ENCODE measurements at places on chromosomes 16 and 17.

DNA sequence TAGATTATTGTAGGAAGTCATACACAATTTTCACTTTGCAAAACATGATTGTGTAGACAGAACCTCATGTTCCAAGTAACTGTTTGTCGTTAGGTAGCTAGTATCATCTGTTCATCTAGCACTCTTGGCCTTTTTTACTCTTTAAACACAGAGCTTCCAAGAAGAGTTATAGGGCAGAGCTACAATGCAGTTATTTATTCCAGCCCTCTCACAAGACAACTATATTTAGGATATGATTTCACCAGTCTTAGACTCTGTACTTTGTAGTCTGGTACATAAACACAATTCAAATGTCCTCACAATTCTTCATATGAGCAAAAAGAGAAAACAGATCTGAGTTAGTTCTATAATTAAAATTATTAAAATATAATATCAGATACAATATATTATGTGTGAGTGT, 37.9 kb downstream of the KCNJ2 start:
- no peak for DNase-seq
- H3K27me3 ChIP-seq, result no peaks in the 10 kb centered on the region
- no peak overlapping the region for H3K27ac ChIP-seq
- H3K4me1 ChIP-seq, result no peaks in the 10 kb centered on the region
- no peak overlapping the region for H3K4me3 ChIP-seq

DNA sequence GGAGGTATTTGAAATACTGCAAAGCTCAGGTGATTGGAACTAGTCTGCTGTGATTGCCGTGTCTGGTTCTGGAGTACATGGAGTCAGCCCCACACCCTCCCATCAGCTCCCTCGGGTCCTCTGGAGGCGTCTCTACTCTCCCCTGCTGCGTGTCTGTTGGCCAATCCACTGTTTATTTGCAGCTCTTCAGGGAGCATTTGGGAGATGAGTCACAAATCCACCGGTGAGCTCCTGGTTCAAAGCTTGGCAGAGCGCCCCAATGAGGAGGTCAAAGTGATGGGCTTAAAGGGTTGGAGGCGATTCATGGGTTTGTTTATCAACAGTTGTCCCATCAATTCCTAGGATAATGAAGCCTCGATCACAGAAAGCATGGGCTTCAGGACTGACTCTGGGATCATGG, 14.6 kb downstream of the CALB2 start:
- DNase-seq, result no peak
- no peaks in the 10 kb centered on the region for H3K27me3 ChIP-seq
- H3K4me1 ChIP-seq, result no peaks in the 10 kb centered on the region

- no peak overlapping the region for H3K4me3 ChIP-seq
- no peaks in the 10 kb centered on the region for H3K27me3 ChIP-seq
- no peak for DNase-seq
- H3K27ac ChIP-seq, result no peak overlapping the region
- H3K4me1 ChIP-seq, result peaks cover 28% of the 10 kb centered on the region
These were observed 64.2 kb upstream of the ZNF469 start for GRCh38 chr16:88318521-88318920.

GRCh38 chr17:964876-965275, 14.7 kb downstream of the NXN start:
- no peak overlapping the region for H3K4me3 ChIP-seq
- peak overlapping the region; percentile 47 for H3K27ac ChIP-seq
- peaks cover 3% of the 10 kb centered on the region for H3K36me3 ChIP-seq
- no peak for DNase-seq
- peaks cover 17% of the 10 kb centered on the region for H3K4me1 ChIP-seq
- H3K27me3 ChIP-seq, result no peaks in the 10 kb centered on the region

GRCh38 chr16:55454861-55455260, 24.1 kb upstream of the MMP2 start:
- H3K27me3 ChIP-seq, result no peaks in the 10 kb centered on the region
- no peak for DNase-seq
- H3K27ac ChIP-seq, result no peak overlapping the region
- H3K4me1 ChIP-seq, result no peaks in the 10 kb centered on the region
- no peaks in the 10 kb centered on the region for H3K36me3 ChIP-seq

DNA sequence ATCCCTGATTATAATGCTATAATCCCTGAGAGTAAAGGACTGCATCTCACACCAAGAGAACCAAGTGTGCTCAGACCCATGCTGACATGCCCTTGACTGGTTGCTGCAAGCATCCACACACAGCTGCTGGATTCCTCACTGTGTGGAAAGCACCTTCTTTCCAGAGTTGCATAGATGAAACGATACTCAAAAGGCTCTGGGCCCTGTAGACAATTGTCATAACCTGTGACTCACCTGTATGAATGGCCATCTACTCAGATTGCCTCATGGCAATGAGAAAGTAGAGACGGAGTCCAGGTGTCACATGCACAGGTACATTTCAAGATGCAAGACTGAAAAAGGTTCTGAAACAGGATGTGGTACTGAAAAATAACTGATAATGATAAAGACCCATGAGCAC, 58.1 kb downstream of the MPHOSPH6 start:
- no peaks in the 10 kb centered on the region for H3K36me3 ChIP-seq
- no peaks in the 10 kb centered on the region for H3K4me1 ChIP-seq
- no peak overlapping the region for H3K4me3 ChIP-seq
- DNase-seq, result no peak
- no peak overlapping the region for H3K27ac ChIP-seq

DNA sequence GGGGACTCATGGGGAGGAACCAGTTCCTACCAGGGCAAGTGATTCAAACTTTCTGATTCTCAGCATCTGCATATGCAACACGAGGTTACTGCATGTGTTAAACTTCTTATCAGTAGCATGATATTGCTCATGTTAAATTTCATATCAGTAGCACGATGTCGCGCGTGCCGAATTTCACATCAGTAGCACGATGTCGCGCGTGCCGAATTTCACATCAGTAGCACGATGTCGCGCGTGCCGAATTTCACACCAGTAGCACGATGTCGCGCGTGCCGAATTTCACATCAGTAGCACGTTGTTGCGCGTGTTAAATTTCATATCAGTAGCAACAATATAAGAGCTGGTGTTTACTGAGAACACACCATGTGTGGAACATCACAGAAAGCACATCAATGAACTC, 221.6 kb downstream of the GSG1L start:
- no peaks in the 10 kb centered on the region for H3K27me3 ChIP-seq
- no peak overlapping the region for H3K27ac ChIP-seq
- no peak overlapping the region for H3K4me3 ChIP-seq
- H3K4me1 ChIP-seq, result no peaks in the 10 kb centered on the region
- DNase-seq, result no peak
- peaks cover 3% of the 10 kb centered on the region for H3K36me3 ChIP-seq

- H3K4me1 ChIP-seq, result no peaks in the 10 kb centered on the region
- no peak for DNase-seq
- no peak overlapping the region for H3K4me3 ChIP-seq
- H3K27ac ChIP-seq, result no peak overlapping the region
- no peaks in the 10 kb centered on the region for H3K27me3 ChIP-seq
These were observed 738.8 kb downstream of the WWOX start for GRCh38 chr16:78838276-78838675.

DNA sequence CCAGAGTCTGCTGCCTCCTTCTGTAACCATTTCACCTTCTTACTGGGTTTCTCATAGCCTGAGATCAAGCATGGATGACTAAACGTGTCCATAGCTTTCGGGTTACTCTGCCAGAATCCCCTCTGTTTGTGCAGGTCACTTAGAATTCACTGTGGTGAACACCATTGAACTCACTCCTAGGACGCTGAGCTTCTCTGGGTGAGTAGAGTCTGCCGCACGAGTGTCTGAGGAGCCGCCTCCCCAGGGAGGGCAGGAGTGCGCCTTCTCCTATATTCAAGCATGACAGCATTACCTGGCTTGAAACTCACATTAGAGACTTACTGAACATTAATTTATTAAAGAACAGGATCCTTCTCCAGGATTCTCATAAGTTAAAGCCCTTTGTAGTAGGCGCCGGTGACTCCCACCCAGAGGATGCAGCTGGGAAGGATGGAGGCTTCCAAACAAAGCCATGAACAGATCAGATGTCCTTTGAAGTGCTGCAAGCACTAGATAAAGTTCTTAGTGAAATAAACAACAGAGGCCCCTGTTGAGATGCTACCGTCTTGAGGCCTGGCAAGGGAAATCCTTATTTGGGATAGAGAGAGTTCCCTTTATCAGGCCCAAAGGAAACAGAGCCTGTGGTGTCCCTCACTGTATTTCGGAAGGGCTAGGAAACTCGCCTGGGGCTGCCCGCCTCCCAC, 144.6 kb upstream of the PLCG2 start:
- H3K27me3 ChIP-seq, result no peaks in the 10 kb centered on the region
- peaks cover 49% of the 10 kb centered on the region for H3K4me1 ChIP-seq

DNA sequence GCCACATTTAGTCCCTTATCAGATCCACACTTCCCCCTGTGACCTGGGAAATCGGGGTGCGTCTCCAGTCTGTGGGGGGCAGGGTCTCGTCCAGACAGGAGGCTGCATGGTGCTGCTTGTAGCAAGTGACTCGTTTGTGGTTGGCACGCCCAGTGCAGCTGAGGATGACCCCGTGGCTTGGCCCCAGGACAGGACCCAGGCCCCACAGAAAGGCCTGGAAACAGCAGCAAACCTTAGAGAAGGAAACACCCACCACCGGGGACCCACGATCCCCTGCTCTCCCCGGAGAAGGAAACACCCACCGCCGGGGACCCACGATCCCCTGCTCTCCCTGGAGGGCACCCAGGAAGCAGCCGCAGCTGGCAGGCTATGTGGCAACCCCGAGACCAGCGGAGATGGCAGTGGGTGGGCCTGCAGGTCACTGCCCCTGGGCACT, 8.2 kb upstream of the C16orf95 start:
- no peak overlapping the region for H3K27ac ChIP-seq
- no peak overlapping the region for H3K4me3 ChIP-seq
- no peak for DNase-seq
- no peaks in the 10 kb centered on the region for H3K27me3 ChIP-seq
- H3K4me1 ChIP-seq, result peaks cover 20% of the 10 kb centered on the region

- H3K36me3 ChIP-seq, result no peaks in the 10 kb centered on the region
- H3K4me1 ChIP-seq, result peaks cover 39% of the 10 kb centered on the region
- peak; percentile 64 for DNase-seq
- H3K27ac ChIP-seq, result no peak overlapping the region
These were observed 55.1 kb downstream of the SOX9 start for GRCh38 chr17:72175787-72176515.

- peak; percentile 57 for DNase-seq
- H3K4me1 ChIP-seq, result peaks cover 15% of the 10 kb centered on the region
- H3K36me3 ChIP-seq, result no peaks in the 10 kb centered on the region
- peak overlapping the region; percentile 58 for H3K27ac ChIP-seq
- no peak overlapping the region for H3K4me3 ChIP-seq
- H3K27me3 ChIP-seq, result no peaks in the 10 kb centered on the region
These were observed 46.6 kb upstream of the WSB1 start for GRCh38 chr17:27247071-27247957.

DNA sequence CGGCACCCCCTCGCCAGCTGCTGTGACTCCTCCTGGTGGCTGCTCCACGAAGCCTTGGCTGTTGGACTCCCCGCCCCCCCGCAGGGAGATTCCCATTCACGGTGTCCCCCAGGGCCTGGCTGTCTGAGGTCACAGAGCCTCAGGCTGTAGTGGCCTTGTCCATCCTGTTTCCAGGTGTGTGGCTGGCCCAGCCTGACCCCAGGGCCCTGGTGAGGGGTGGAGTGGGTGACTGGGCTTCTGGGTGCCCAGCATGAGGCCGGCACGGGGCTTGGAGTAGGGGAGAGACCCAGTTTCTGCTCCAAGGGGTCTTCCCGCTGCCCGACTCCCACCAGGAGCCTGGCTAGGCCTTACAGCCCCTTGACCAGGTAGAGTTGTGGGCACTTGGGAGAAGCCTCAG, 10.4 kb downstream of the PRSS27 start:
- no peak for DNase-seq
- peaks cover 87% of the 10 kb centered on the region for H3K36me3 ChIP-seq
- H3K27me3 ChIP-seq, result no peaks in the 10 kb centered on the region
- no peak overlapping the region for H3K4me3 ChIP-seq
- H3K27ac ChIP-seq, result no peak overlapping the region
- no peaks in the 10 kb centered on the region for H3K4me1 ChIP-seq

- peaks cover 17% of the 10 kb centered on the region for H3K36me3 ChIP-seq
- no peak overlapping the region for H3K27ac ChIP-seq
- H3K27me3 ChIP-seq, result no peaks in the 10 kb centered on the region
These were observed 13.7 kb downstream of the DYNLL2 start for GRCh38 chr17:58096892-58097291.

DNA sequence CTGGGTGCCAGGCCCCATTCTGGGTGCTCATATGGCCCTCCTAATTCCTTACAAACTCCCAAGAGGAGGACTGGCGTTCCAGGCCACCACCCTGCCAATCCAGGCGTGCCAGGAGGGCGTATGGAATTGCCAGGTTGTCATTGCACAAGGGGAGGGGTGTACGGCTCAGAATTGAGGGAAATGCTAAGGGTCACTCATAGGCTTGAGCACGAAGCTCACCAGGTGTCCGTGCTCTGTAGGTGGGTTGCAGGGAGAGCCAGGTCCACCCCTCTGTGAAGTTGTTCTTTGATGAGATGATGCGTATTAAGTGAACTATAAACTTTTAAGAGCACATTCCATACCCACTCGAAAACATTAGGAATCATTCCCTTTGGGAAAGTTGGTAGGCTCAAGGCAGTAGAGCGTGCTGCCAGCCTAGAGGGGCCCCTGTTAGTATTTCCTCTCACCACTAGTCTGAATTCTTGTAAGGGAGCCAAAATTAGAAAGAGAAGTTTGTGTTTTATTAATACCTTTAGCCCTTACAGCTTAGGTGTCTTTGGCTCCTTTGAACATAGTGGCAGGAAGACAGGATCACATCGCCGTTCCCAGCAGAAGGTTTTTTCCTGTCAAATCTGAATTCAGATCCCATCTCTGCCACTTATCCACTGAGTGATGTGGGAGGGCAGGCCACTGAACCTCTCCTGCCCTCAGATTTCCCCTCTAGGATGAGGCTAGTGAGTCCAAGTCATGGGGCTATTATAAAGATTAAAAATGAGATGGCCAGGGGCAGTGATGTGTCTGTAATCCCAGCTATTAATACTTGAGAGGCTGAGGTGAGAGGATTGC, 38.7 kb upstream of the NFAT5 start:
- H3K27me3 ChIP-seq, result no peaks in the 10 kb centered on the region
- no peaks in the 10 kb centered on the region for H3K36me3 ChIP-seq
- no peak for DNase-seq
- H3K4me3 ChIP-seq, result no peak overlapping the region

DNA sequence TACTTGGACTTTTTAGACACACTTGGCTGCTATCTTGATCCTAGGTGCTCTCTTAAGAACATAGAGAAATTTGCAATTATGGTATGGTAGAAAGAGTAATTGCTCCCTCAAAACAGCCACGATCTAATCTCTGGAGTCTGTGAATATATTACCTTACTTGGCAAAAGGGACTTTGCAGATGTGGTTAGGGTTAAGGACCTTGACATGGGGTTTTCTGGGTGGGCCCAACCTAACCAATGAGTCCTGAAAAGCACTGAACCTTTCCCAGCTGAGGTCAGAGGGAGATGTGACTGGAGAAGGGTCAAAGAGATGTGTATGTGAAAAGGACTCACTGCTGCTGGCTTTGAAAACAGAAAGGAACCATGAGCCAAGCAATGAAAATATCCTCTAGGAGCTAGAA, 26.7 kb upstream of the MED13 start:
- H3K27me3 ChIP-seq, result no peaks in the 10 kb centered on the region
- H3K36me3 ChIP-seq, result no peaks in the 10 kb centered on the region
- no peak for DNase-seq
- H3K27ac ChIP-seq, result no peak overlapping the region
